Hypothalamus (tissue), 51 donors: ENCODE measurements at places on chromosomes 12 and 14.

DNA sequence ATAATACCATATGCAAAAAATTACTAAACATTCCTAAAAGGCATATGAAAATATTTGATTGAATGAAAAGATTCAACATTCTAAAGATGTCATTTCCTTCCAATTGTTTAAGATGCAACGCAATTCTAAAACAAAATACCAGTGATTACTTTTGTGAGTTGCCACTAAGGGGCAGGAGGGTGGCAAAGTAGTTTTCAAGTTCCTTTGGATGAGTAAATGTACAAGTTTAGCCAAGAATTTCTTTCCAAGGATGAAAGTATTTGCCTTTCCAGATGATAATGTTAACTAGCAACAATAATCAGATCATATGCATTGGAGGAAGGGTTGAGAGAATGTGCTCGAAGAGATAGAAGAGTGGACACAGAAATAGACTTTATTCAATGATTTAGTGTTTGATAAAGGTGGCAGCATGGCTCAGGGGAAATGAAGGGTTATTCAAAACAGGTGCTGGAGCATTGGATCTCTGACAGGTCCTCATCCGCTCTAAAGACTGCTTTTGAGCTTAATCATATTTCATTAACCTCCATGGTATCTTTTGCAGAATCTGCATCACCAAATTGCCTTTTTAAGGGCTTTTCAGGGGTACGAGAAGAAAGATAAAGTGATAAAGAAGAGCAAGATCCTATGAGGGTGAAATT, 678.5 kb upstream of the TBX3 start:
- DNase-seq: no peak

- no peak for DNase-seq
Measured at GRCh38 chr12:106736051-106736957, 38.2 kb upstream of the RIC8B start.

DNA sequence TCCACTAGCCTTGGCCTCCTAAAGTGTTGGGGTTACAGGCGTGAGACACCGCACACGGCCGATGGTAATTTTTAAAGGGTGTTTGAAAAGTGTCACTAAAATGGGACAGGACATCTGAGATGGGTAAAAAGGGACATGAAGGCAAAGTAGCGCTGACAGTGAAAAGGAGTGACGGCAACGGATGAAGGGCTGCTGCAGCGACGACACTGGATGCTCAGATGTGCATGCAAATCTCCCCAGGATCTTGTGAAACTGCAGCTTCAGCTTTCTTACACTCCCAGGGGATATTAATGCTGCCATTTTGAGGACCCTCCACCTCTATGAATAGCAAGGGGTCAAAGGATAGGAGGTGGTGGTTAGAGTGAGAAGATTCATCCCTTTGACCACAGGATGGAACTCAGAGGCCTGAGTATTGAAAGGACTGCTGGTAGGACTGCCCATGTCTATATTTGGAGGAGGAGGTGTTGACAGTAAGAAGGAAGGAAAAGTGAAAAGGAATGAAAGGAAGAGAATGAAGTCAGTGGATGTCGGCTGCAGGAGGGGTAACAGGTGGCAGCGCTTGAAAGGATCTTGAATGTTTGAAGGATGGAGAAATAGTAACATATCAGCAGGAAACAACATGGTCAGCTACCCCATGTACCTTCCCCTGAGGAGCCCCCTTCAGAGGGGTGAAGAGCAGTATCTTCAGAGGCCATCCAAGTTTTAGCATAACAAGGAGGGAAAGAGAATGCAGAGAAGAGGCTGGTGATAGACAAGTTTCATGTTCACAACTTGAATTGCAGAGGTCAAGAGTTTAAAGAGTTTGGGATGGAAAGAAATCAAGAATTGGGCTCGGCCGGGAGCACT, 37.1 kb downstream of the CLIP1 start:
- no peak for DNase-seq

DNA sequence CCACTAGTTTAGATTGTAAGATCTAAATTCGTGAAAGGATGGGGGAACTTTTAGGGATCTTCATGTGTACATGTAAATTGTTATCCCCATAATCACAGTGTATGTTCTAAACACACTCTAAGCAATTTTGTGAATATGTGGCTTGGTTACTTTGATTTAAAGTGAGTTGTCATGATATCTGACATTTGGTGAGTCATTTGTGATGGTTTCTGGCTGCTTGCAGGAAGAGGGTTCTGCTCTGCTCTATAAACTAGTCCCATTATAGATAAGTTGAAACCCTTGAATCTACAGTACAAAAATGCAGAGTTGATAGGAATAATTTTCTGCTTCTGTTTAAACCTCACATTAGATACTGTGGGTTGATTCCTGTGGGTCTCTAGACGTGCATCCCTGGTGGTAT, 14.8 kb downstream of the GUCY2C start:
- DNase-seq: no peak

DNA sequence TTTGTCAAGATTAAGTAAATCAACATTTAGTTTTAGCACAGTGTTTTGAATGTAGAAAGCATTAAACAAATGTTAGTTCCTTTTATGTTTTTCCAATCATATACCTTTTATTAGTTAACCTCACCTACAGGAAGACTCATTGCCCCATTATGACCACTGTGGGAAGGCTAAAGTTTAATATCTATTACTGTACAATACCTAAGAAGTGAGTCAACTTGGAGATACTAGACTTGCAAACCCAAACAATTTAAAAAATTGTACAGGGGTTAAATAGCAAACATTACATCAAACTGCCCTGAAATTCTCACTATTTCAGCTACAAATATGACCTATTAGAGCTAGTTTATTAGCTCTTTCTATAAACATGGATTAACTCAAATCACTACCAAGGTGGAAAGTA, 8.6 kb upstream of the G2E3 start:
- DNase-seq: no peak
